Tibial nerve (tissue), 4 donors: ENCODE measurements at places on chromosomes 4 and X.

DNA sequence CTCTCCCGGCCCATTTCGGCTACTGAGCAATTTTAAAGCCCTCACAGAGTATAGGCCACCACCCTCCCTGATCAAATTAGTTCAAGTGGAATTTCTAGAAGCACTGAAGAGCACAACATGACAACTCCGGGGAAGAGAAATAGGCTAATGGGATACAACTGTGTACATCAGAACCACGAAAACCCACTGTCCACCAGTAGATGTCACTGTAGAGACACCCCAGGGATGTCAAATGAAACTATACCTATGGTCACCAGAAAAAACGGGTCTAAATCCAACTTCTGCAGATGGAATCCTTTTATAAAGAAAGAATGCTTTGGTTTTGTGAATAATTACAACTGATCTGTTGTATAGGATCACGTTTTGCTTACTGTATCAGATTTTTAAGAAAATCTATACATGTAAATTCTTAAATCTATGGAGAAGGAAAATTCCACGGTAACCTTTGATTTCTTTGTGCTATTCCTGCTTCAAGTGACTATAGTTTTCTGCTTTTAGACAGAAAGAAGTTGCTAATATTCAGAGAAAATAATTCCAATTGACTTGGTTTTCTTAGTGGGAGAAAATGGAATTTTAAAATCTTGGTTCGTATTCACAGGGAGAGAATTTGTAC is 29.5 kb upstream of the MAP3K15 start:
- DNase-seq: no peak

GRCh38 chr4:13783800-13784411 is 156.4 kb upstream of the BOD1L1 start:
- no peak for DNase-seq

DNA sequence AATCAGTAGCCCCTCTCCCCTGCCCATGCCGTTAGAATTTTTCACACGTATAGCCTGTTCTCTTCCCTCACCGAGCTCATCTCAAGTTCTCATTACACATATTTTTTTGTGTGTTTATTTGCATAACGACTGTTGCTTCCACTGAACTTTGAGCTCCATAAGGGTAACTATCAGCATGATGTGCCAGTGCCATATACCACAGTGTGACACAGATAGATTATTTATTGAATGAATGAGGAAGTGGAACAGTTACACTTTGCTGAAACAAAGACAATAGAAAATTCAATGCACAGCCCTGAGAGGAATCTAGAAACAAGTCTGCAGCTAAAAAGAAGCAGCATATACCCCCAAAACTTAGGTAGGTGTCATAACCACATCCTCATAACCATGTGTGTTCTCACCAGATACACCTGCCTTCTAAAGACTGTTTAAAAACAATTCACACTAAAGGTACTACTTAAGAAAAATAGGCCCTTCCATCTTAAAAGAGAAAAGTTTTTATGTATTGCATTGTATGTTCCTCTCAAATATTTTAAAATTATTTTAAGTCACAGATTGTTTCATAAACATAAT is 389.9 kb downstream of the PACRGL start:
- DNase-seq: no peak

DNA sequence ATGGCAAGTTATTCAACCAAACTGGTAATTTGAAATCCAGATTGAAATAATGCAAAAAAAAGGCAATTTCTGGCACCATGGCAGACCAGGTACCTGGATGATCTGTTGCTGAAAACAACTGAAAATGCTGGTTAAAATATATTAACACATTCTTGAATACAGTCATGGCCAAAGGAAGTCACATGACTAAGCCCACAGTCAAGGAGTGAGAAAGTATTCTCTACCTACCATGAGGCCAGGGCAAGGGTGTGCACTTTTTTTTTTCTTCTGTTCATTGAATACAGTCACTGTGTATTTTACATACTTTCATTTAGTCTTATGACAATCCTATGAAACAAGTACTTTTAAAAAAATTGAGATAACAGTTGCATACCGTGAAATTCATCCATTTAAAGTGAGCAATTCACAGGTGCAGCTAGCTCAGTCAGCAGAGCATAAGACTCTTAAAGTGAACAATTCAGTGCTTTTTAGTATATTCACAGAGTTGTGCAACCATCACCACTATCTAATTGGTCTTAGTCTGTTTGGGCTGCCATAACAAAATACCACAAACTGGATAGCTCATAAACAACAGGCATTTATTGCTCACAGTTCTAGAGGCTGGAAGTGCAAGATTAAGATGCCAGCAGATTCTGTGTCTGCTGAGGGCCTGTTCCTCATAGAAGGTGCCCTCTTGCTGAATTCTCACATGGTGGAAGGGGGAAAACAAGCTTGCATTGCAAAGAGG is 4.8 kb upstream of the MPP1 start:
- no peak for DNase-seq

- no peak for DNase-seq
These were observed 172.9 kb downstream of the KCNIP4 start for GRCh38 chr4:21775703-21776102.

DNA sequence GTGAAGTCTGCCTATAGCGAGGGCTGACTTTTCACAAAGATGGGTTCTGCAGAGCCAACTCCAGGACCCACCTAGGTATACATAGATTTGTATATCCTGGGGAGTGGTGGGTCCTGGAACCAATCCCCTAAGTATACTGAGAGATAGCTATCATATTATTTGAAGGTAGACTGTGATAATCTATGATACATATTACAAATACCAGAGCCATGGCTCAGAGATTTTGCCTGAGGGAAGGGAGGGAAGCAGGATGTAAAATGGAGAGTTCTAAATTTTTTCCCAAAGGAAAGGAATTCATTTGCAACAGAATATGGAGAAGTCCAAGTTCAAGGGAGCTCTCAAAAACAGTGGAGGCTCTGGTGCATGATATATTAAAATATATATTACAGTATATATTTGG is 7.2 kb downstream of the TCEAL3 start:
- no peak for DNase-seq

DNA sequence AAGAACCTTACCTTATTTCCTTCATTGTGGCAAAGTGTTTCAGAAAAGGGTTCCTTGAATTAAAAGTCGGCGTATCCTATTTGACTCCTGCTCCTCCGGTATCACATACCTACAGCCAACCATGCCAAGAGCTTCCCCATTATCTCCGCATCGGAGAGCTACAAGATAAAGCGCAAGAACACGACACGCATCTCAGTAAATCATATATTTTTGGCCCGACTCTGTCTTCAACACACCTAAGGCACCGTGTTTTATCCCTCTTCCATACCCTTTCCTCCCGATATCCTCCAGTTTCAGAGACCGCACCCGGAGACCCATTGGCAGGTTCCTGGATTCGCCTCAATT is 497 bp upstream of the THAP9 start:
- no peak for DNase-seq

GRCh38 chr4:36665985-36666527 is 384.6 kb downstream of the DTHD1 start:
- DNase-seq: no peak

- no peak for DNase-seq
These were observed 38.1 kb upstream of the TRPC5 start for GRCh38 chrX:112120721-112121120.

DNA sequence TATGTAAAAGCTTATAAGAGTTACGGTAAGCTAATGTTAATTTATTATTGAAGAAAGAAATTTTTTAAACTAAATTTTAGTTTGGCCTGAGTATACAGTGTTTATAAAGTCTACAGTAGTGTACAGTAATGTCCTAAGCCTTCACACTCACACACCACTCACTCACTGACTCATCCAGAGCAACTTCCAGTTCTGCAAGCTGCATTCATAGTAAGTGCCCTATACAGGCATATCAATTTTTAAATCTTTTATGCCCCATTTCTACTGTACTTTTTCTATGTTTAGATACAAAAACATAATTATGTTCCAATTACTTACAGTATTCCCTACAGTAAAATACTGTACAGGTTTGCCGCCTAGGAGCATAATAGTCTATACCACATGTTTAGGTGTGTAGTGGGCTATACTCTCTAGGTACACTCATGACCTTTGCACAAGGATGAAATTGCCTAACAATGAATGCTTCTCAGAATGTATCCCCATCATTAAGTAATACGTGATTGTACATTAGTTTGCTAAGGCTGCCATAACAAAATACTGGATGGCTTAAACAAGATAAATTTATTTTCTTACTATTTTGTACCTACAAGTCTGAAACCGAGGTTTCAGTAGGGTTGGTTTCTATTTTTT is 333.8 kb upstream of the PCDH7 start:
- no peak for DNase-seq

DNA sequence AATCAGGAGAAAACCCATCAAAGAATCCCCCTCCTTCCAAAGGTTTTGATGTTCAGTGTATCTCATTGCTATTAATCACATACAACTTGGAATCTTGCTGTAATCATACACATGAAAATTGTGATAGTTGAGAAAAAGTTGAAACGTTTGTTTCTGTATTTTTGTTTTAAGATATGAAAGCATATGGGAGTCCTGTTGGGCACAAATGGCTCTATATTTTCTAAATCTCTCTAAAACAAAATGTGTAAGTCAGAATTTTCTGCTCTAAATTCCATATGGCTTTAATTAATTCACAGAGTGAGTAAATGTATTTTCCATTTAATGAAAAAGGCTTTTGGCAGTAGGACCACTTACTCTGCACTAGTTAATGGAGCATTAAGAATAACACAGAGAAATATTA is 140.2 kb downstream of the MOSPD2 start:
- no peak for DNase-seq

DNA sequence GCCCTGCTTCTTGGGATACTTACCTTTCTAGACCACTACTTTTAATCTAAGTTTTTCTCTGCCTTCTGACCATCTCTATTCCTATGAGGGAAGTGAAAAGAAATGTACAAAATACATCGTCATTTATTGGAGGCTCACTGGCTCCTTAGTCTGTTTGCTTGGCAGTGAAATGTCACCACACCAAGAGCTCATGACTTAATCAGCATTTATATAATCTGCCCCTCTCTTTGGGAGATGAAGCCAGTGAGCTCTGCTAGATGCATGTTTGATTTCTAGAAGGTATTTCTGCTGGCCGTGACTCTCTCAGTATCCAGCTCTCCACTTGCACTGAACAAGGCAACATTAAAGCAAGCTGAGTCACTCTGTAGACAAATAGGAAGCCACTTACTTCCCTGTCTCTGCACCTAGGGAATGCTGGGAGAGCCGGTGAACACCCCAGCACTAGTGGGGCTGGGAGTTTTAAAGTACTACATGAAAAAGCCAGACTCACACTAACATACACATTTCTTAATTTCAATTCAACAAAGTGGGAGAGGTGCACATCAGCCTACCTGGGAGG is 79.1 kb downstream of the MID1IP1 start:
- DNase-seq: no peak

- no peak for DNase-seq
These were observed 738.4 kb downstream of the PCDH18 start for GRCh38 chr4:136793848-136794247.

DNA sequence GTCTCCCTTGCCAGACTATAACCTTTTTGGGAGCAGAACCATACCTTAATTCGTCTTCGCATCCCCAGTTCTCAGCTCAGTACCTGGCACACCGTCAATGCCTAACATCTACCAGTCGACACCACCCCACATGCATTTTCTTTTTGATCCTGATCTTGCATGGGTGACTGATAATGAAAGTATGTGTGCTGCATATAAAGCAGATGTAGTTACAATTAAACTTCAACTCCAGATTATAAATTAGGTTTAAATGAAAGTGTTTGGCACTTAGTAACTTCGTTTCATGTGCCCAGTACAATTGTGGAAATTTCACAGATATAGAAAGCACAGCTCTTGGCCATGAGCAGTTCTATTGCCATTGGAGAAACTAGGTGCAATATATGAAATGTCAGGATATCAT is 8.8 kb upstream of the NKX6-1 start:
- no peak for DNase-seq

DNA sequence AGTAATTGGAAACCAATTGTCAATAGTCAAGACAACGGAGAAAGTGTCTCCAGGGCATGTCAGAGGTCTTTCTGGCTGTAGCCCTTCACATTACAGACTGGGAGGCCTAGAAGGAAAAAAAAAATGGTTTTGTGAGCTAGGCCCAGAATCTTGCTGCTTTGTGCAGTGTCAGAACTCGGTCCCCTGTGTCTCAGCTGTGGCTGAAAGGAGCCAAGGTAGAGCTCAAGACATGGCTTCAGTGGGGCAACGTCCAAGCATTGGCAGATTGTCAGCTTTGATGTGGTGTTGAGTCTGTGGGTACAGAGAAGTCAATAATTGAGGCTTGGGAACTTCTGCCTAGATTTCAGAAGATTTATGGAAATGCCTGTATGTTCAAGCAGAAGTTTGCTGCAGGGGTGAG is 103.0 kb downstream of the UGT2B28 start:
- no peak for DNase-seq

- DNase-seq: no peak
These were observed 17.3 kb downstream of the PHKA2 start for GRCh38 chrX:18966624-18967023.

- no peak for DNase-seq
These were observed 75.2 kb downstream of the GABRB1 start for GRCh38 chr4:47106561-47106960.

GRCh38 chr4:14532436-14532835 is 469.8 kb upstream of the CPEB2 start:
- no peak for DNase-seq

GRCh38 chr4:158314756-158315487 is 104.6 kb downstream of the TMEM144 start:
- peak; percentile 8 for DNase-seq

DNA sequence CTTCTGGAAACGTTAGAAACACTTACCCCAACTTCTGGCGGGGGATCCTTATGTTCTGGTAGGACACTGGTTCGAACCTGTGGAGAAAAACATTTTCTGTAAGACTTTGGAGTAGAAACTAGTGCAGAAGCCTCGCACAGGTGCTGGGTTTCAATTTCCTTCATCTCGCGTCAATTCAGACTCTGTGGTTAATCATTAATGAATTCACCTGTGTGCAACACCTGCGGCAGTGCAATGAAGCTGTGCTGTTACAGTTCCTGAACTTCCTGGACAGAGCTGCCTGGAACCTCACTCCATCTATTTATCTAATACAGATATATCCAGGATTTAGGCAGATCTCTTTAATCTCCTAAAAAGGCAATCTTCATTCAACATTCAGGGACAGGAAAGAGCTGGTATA is 531.4 kb downstream of the INPP4B start:
- no peak for DNase-seq

GRCh38 chrX:38004046-38004445 is 2.3 kb upstream of the SYTL5 start:
- DNase-seq: no peak

DNA sequence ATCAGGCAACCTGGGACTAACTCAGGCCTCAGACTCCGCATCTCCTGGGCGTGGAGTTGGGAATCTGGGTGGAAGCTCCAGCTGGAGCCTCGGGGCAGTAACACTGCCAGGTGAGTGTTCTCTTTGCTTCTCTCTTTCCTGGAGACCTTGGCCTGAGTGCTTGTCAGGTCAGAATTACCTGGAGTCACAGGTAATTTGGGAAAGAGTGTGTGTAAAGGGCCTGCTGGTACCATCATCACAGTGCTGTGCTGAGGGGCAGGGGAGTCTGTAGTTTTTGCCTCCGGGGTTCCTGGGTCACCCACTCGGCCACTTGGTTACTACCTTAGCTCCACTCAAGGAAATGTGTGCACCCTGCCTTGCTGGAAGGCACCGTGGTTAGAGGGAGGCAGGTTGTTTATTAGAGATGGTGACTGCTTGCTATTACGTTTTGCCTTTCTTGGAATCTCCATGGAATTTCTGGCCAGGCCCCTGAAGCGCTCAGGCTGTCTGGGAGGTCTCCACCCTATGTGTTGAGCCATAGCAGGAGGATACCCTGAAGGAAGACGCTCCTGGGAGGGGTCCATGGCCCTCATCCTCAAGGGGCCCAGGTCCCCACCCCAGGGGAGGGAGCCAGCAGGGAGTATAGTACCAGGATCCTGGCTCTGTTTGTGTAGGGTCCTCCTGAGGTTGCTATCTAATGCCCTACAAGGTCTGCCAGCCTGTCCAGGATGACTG is 2.9 kb downstream of the GPR78 start:
- no peak for DNase-seq
